ENCODE measurements at places on chromosomes 16 and 17. TPM values are rescaled to one million over a fixed set of nuclear protein-coding genes. Genes with fewer than 3 reads are reported as not detected.

DNA sequence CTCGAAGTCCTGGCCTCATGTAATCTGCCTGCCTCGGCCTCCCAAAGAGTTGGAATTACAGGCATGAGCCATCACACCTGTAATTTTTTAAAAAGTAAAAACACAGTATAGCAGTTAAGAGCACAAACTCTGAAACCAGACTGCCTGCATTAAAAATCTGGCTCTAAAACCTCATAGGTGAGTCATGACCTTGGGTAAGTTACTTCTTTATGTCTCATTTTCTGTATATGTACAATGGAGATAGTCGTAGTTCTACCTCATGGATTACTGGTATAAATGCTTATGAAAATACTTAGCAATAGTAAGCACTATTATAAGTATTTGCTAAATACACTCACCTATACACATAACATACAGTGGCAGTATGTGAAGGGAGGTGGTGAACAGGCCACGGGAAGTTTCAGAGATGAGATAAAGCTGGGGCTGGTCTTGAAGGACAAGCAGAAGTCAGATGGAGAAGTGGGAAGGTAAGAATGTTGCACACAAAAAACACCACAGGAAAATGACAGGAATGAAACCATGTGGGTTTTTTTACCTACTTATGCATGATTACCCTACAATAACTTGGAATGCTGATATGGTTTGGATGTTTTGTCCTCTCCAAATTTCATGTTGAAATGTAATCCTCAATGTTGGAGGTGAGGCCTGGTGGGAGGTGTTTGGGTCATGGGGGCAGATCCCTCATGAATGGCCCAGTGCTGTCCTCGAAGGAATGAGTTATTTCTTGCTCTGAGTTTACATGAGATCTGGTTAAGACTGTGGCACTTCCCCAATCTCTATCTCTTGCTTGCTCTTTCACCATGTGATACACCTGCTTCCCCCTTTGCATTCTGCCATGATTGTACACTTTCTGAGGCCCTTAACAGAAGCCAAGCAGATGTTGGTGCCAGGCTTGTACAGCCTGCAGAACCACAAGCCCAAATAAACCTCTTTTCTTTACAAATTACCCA lies 33.9 kb downstream of the ZNF652 start:
- no peak for DNase-seq

GRCh38 chr17:64002658-64003525 lies 4.7 kb downstream of the PRR29 start:
- no peak for DNase-seq

- DNase-seq: no peak
Measured at GRCh38 chr17:14125518-14126137, 56.3 kb downstream of the COX10 start.

ACSM3 gene
- total RNA-seq: 7.1 TPM

ZNF213 gene
- 17.2 TPM for total RNA-seq

ZPBP2 gene
- not detected for total RNA-seq

GPR179 gene
- not detected for total RNA-seq

Measured in lower leg skin (tissue), 4 donors.